ENCODE measurements at places on chromosomes 11 and 22. TPM values are rescaled to one million over a fixed set of nuclear protein-coding genes. Genes with fewer than 3 reads are reported as not detected.

DNA sequence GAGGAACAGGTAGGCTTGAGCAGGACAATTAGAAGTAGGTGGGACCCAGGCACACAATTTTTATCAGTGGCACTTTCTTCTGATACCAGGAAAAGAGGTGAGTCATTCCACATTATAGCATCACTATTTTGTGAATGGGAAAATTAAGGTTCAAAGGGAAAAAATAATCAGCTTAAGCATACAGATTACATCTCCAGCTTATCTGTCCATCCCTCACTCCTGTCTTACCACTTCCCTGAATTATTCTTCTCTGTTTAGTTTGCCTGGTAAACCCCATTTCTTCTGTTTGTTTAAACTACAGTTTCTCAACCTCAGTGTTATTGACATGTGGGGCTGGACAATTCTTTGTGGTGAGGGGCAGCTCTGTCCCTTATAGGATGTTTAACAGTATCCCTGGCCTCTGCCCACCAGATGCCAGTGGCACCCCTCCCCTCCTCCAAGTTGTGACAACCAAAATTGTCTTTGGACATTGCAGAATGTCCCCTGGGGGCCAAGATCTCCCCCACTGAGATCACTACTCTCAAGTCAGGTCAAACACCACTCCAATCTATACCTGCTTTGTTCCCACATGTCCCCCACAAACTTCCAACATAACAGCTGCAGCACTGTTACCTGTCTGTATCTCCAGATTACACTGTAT is 8.5 kb upstream of the XBP1 start:
- DNase-seq, result no peak

DNA sequence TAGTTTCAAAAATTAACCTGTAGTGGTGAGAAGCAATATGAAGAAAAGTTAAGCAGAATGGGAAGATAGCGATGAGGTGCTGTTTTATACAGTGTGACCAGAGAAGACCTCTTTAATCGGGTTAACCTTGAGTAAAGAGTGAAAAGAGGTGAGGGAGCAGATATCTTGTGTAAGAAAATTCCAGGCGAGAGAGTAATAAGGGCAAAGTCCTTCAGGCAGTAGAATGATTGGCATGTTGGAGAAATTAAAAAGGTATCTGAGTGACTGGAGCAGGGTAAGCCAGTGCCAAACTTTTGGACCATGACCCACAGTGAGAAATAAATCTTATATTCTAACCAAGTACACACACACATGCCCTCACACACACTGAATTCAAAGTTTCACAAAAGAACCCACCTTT is 374.7 kb upstream of the LARGE1 start:
- DNase-seq, result no peak

DNA sequence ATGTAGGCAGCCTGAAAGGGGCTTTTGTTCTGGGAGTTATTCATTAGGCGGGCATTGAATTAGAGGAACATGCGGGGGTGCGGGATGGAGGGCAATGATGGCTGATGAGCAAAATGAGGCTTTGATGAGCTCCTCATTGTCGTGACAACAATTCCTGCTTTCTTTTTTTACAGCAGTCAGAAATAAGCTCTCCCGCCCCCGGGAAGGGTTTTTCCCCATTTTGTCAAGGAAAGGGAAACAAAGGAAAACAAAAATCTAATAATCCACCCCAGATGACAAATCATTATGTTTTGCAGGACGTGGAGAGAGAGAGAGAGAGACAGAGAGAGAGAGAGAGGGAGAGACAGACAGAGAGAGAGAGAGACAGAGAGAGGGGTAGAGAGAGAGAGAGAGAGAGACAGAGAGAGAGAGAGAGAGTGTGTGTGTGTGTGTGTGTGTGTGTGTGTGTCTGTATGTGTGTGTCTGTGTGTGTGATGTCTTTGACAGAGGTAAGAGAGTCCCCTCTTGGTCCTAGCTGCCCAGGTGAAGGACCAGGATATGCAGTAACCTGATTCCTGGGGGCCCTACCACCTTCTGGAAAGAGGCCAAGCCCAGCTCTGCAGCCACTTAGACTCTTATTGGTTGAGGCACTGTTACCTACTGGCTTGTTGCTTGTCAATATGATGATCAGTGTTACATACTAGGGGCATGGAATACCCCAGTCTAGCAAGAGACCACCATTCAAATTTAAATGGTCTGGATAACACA is 46.7 kb upstream of the PARVA start:
- DNase-seq, result no peak

DNA sequence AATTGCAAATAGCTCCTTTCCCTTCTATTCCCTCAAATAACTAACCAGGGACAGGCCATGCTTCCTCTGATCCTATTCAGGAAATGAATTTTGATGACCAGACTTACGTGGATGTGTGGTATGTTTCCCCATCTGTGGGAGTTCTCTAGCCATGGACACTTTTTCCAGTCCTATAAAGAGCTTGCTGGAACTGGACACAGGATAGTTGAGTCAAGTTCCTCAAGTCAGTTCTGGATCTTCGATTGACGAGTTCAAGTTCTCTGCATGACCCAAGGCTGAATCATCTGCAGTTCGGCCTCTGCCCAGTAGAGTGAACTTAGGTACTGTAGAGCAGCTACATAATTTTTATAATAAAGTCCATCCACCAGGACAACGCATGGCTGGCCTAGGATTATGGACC is 52.7 kb upstream of the CCND1 start:
- DNase-seq, result peak; percentile 89

- no peak for DNase-seq
Measured at GRCh38 chr22:45322873-45323525, 13.3 kb downstream of the FAM118A start.

DNA sequence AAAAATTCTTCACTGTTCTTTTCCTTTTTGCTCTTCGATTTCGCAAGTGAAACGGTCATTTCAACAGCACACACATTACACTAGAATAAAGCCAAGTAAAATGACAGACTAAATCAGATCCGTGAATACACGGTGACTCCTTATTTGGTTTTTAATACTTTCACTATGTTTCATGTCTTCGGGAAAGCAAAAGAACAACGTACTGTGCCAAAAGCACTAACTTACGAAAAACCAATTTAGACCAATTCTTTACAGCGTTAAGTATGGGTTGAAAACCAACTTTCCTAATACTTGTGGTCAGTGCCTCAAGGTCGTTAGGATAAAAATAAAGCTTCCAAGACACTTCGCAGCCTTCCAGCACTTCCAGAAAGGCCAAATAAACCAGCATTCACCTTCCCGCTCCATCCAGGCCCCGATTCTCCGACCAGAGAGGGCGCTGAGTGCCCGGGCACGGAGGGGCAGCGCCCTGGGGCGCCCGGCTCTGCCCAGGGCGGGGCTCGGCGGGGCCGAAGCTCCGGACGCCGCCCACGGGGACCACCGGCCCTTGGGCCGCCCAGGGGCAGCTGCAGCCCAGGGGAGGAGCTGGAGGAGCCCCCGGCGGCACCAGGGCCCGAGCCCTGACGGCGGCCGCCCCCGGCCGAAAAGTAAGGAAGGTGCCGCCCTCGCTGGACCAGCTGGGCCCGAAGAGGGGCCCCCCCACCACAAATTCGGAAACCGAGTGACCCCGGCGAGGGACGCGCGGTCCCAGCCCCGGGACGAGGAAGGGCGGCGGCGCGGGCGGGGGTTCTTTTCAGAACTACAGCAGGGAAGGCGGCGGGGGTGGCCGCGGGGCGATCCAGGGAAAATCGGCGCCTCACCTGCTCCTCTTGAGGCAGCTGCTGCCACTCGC is 499 bp downstream of the ATL3 start:
- peak; percentile 74 for DNase-seq

DNA sequence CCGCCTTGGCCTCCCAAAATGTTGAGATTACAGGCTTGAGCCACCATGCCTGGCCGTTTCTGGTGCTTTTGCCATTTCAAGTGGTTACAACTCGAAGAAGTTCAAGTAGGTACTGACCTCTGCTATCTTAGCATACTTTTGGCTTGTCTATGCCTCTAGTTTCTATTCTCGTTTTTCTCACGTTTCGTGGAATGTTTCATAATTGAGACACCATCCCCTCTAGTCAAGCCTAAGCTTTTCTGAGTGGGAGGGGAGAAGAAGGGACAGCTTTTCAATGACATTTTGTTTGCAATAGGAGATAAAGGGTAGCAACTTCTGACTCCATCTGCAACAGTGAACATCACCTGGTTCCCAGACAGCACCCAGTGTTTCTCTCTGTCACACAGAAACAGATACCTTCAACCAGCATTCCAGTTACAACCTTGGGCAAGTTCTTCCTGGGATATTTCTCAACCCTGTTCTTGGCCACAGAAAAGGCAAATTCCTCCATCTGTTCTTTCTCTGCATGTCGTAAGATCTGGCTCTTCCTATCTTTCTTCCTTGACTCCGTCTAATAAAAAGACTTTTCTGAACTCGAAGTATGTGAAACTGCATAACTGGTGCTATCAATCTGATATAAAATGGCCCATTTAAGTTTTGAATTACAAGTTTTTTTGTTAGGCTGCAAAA is 25.5 kb downstream of the DDI1 start:
- DNase-seq, result no peak

- DNase-seq, result no peak
Measured at GRCh38 chr22:37746366-37747079, 49.7 kb downstream of the TRIOBP start.

GRCh38 chr22:19517919-19518611 is 6.1 kb downstream of the CLDN5 start:
- no peak for DNase-seq

DNA sequence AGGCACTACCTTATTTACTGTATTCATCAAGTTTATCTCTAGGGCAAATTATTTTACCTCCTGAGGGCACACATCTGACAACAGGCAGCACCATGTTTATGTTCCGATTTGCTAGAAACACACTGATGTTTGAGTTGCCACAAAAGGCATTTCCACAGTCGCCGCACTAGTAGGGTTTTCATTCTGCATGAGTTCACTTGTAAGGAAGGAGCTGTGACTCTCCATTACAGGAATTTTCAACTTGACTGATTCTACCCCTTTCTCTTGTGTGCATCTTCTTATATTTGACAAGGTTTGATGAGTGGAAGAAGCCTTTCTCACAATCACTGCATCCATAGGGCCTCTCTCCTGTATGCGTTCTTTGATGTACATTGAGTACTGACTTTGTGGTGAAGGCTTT is 455.9 kb upstream of the CNTN5 start:
- DNase-seq, result no peak

- peak; percentile 74 for DNase-seq
Measured at GRCh38 chr11:10303558-10304363, 1.1 kb upstream of the ADM start.

DNA sequence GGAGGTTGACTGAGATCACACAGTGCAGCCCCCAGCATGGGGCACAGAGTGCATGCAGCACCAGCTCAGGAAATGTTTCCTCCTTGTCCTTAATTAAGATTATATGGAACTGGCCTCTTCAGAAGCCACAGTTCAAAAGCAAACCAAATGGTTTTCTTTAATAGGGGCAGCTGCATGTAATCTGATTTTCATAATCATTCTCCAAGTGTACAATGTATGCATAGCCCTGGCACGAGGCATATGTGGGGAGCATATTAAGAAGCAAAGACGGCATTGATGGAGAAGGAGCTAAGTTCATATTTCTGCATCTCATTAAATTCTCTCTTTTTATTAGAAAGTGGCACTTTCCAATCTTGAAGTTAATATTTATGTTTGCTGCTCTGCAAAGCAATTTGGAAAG is 9.9 kb upstream of the PARVB start:
- no peak for DNase-seq

GRCh38 chr11:1928891-1929541 is 9.5 kb downstream of the TNNT3 start:
- DNase-seq, result no peak

DNA sequence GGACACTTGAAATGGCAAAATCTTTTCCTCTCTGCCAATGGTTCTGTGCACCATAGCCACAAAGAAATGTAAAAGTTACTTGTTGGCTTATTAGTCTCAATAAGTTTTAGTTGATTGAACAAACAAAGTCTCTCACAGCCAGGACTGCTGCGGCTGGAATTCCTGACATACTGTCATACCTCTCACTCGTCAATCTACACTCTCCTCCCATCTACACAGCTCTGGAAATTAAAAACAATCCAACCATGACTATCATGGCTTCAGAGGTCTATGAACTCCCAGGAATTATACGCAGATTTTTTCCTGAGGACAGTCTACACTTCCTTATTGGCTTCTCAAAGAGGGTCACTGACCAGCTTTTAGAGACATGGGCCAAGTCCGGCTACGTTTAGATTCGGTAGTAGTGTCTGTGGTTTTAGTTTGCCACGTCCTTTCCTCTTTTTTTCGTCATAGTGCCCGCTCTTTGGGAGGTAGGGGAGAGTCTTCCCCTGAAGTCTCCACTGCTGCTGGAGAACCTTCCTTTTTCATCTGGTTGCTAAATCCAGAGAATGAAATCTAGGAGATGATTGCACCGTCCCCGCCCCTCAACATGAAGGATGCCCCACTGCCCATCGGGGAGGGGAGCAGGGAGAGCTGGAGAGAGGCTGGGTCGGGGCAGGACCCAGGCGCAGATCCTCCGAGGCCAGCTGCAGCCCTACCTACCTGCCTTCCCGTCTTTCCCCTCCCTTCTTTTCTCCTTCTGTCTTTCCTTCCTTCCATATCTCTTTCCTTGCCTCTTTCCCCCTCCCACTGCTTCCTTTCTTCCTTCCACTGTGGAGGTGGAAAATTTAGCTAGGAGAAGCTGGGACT is 1.0 kb upstream of the PLEKHB1 start:
- DNase-seq, result no peak

GRCh38 chr22:48756146-48757111 is 1071.2 kb downstream of the BRD1 start:
- no peak for DNase-seq

GRCh38 chr11:35969089-35970042 is 25.5 kb downstream of the LDLRAD3 start:
- DNase-seq, result no peak

DNA sequence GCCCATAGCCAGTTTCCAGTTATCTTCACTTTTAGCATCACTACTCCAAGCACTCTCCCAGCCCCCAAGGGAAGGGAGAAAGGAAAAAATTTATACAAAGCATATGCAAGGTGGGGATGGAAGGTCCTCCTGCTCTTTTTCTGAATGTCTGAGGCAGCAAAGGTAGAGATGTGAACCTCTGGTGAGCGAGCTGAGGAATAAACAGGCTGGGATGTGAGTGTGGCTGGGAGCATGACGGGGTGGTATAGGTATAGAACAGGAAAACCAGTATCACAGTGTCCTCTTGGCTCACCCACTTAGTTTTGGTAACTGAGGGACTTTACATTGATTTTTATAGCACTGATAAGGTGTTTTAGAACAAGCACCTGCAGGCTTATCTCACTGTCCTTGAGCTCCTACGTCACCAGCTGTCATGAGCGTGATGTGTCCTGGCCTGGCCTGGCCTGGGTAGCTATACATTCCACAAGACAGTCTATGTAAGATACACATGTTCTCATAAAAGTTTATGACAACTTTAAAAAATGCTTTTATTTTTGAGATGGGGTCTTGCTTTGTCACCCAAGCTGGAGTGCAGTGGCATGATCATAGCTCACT is 10.3 kb upstream of the POLD3 start:
- no peak for DNase-seq

- DNase-seq, result peak; percentile 37
Measured at GRCh38 chr22:21009638-21010425, 5.1 kb upstream of the P2RX6 start.

- DNase-seq, result no peak
Measured at GRCh38 chr22:50144005-50144614, 26.4 kb upstream of the PANX2 start.

GRCh38 chr11:109106151-109106906 is 315.7 kb upstream of the C11orf87 start:
- DNase-seq, result no peak

Gene ESAM
- 0.06 TPM for total RNA-seq

Gene BCO2
- 0.19 TPM for total RNA-seq

Gene GPR83
- total RNA-seq, result not detected

Gene GLYATL2
- 1.2 TPM for total RNA-seq

Gene C11orf86
- not detected for total RNA-seq

Gene SCN4B
- total RNA-seq, result not detected

Gene NXPE1
- total RNA-seq, result not detected

Gene YPEL4
- 0.32 TPM for total RNA-seq

Gene DDIAS
- total RNA-seq, result 30.1 TPM

Gene KRTAP5-8
- not detected for total RNA-seq

Measured in LHCN-M2 (cell line).